Prostate gland (tissue), 2 donors: ENCODE measurements at places on chromosomes 2 and 18. TPM values are rescaled to one million over a fixed set of nuclear protein-coding genes. Genes with fewer than 3 reads are reported as not detected.

DNA sequence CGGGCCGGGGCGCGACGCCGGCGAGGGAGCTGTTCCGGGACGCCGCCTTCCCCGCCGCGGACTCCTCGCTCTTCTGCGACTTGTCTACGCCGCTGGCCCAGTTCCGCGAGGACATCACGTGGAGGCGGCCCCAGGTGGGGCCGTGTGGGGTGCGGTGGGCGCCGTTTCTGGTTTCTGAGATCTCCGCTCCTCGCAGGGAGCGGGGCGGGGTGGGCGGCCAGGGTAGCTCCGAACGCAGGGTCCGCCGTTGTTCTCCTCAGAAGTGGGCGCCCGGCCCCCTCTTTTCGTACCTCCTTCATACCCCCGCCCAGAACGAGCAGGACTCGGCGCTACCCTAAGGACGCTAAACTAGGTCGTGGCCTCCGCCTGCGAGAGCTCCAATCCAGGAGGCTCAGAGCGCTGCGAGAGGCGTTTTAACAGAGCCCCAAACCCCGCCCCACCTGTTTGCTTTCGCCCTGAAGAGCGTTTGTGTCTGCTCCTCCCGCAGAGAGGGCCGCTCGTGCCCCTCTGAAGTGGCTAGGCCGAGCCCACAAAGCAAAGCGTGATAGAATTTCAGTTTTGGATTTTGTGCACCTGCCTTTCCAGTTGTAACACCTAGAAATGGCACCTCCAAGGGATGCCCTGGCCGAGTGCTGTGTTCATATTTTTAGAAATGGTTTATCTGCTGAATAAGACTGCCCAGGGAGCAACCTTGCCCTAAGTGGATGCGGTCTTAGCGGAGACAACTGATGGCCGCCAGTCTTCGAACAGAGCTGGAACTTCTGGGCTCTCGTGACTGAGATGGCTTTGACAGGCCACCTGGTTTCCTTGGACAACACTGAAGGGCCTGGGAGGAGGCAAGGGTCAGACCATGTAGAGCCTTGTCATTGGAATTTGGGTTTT is 626 bp downstream of the CAPN10 start:
- H3K27ac ChIP-seq = peak overlapping the region; percentile 92
- no peaks in the 10 kb centered on the region for H3K36me3 ChIP-seq
- no peak for DNase-seq

DNA sequence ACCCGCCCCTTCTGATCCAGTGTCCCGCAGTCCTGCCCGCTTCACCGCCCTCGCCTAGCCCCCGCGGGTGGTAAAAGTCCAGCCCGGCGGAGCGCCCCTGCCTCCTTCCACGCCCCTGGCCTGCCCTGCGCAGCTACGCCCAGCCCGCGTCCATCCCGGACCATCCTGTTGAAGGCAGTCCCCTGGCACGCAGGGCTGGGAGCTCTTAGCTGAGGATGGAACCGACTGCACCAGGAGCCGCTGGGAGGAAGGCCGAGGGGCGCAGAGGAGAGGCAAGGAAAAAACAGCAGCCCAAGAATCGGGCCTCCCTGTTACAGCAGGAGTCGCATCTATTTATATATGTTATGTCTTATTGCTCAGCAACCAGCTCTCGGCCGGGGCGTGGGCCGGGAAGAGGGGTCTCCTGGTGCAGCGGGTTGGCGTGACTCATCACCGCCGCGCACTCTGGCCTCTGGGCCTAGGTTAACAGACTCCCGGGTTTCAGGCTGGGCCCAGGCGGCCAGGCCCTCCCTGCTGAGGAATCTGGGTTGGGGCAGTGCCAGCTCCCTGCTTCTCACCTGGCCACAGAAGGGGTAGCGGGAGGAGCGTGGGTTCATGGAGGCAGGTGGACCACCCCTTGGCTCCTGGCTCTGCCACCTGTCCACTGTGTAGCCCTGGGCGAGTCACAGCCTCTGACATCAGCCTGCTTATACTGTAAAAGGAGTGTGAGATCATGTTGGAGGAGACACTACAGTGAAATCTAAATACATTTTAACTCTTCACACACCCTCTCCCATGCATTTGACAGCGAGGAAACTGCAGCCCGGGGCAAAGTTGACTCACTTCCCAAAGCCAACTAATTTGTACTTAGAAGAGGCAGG is 13.4 kb upstream of the MAP3K2 start:
- H3K4me1 ChIP-seq = no peaks in the 10 kb centered on the region
- H3K27ac ChIP-seq = no peak overlapping the region
- no peak for DNase-seq
- no peaks in the 10 kb centered on the region for H3K36me3 ChIP-seq
- no peak overlapping the region for H3K4me3 ChIP-seq

Gene MC2R
- not detected for total RNA-seq

Gene HOXD10
- total RNA-seq = 32.5 TPM

DNA sequence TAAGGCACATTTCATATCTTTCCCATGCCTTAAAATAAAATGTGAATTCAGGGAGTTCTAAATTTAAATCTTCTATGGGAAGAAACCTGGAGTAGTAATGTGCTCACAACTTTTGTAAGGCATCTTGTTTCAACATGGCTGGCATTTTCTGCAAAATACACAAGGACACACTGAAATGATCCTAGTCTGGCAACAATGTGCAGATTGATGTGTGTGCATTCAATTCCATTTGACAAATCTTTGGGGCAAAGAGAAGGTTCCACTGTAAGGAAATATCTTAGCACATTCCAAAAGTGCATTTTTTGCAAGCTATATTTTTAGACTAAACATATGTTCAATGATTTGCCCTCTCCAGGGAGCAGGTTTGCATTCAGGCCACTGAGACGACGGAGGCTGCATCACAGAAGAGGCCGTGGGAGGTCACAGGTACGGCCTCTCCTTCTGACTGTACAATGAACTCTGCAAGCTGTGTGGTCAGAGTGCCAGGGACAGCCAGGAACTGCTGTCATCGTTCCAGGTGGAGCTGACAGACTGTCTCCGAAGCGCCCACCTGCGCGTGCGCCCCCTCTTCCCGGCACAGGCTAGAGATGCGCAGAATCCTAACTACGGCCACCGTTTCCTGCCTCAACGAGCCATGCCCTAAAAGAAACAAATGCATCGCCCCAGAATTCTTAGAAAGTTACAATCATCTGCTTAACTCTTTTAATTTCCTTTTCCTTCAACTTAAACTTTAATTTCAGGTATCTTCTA is 149.2 kb upstream of the POU3F3 start:
- no peaks in the 10 kb centered on the region for H3K27me3 ChIP-seq
- H3K36me3 ChIP-seq = no peaks in the 10 kb centered on the region

DNA sequence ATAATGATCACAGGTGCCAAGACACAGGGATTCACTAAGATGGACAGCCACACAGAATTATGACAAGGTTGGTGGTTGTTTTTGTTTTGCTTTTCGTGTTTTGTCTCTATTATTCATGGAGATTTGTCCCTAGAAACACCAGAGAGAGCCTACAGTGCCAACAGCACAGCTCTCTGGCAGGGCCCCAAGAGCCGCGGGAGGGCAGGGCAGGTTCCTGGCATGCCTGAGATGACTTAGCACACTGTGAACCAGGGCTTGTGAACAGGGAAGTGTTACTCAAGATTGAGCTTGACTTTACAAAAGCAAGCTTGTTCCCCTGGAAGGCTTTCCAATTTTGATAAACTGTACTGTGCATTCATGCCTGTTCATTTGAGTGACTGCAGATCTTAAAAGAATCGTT is 437.4 kb upstream of the SALL3 start:
- no peaks in the 10 kb centered on the region for H3K36me3 ChIP-seq
- peak; percentile 92 for DNase-seq
- no peak overlapping the region for H3K4me3 ChIP-seq

Gene NEU4
- total RNA-seq = 0.62 TPM

DNA sequence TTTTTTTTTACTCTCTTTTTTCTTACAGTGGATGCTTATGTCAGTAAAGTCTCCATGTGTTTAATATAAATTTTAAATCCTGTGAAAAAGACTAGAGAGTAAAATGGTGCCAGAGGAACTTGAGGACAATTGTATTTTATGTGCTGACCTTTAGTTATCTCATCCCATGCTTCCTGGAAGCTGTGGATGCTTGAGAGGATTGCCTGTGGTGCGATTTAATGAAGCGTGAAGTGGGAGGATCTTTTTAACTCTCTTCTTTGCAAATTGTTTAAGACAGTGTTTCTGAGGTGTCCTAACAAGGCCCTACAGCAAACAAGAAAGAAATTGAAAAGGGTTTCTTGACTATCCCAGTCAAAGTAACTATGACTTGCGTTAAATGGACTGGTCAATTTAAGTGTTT is 84.2 kb downstream of the DTNA start:
- no peaks in the 10 kb centered on the region for H3K36me3 ChIP-seq
- no peak overlapping the region for H3K27ac ChIP-seq
- H3K4me1 ChIP-seq = no peaks in the 10 kb centered on the region
- no peaks in the 10 kb centered on the region for H3K27me3 ChIP-seq

Gene ESPNL
- 3.9 TPM for total RNA-seq

Gene AFF3
- total RNA-seq = 113 TPM

DNA sequence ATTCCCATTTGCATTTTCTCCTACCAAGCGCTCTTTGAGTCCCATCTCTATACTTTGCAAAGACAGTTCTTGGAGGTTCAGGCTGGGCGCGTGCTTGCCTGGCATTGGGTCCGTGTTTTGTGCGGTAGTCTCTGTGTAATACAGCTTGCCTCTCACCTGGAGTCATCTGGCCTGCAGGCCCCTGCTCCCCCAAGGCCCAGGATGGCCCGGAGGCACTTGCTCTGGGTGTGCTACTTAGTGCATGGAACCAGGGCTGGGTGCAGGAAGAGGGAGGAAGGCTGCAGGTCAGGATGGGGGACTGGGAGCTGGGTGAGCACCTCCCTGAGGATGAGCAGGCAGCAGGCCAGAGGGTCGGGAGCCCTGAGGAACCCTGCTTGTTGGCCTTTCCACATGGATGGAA is 220.9 kb downstream of the LDLRAD4 start:
- no peaks in the 10 kb centered on the region for H3K27me3 ChIP-seq
- H3K36me3 ChIP-seq = no peaks in the 10 kb centered on the region
- no peak overlapping the region for H3K4me3 ChIP-seq

Gene CRACDL
- 20.8 TPM for total RNA-seq

Gene SERPINB12
- total RNA-seq = not detected

Gene GCG
- total RNA-seq = not detected

DNA sequence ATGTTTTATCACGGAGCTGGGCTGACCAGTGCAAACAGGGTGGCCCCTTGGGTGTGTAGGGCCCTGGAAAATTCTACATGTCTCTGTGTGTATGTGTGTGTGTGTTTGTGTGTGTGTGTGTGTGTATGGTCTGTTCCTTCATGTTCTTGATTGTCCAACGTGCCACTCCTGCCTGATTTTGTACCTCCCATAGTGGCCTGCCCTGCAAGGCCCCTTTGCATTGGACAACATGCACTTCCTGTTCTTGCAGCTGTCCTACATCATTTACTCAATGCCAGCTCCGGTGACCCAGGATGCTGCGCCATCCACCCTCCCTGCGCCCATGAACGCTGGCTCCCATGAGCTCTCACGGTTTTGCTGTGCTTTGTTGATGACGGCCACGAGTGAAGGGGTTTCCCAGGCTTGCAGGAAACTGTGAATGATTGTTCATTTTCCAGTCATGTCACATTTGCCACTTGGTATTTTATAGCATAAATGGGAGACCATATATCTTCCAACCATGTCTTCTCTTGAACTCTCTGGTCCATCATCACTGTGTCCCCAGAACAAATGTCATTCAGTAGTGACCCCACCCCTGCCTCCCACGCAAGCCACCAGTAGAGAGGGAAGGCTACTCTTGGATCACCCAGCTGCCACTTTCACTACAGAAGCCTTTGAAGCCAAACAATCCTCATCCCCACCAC is 69.7 kb upstream of the NCK2 start:
- no peak overlapping the region for H3K27ac ChIP-seq
- H3K27me3 ChIP-seq = no peaks in the 10 kb centered on the region
- DNase-seq = no peak
- no peaks in the 10 kb centered on the region for H3K4me1 ChIP-seq

Gene NPHP1
- 9.7 TPM for total RNA-seq

DNA sequence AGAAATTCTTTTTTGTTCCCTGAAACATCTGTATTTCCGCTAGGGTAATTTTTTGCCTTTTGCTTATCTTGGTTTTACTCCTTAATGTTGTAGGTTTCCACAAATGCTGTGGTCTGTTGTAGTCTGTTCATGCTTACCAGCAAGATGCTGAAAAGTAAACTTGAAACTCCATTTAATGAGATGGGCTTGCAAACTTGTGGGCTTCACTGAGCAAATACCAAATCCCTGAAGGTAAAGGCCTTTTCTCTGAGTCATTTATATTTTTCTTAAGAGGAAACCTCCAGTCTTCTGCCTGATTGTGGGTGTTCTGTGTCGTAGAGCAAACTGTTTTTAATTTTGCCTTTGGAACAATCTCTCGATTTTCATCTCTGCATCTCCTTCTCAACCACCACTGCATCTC is 9.3 kb downstream of the SP140 start:
- no peak overlapping the region for H3K4me3 ChIP-seq
- H3K27ac ChIP-seq = no peak overlapping the region

DNA sequence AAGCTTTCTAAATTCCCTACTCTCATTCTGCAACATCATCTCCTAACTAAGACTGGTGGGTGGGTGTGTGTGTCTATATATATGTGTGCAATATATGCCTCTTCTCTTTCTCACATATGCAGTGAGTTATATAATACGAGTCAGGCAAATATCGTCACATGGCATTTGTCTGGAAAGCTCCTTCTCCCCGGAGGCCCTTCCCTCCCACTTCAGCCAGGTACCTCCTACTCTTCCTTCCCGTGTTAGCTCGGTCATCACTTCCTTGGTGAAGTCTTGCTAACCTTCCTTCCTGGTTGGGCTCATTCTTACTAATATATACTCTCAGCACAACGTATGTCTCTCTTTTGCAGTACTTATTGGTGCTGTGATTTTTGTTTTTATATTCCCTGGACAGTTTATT is 66.4 kb upstream of the NCK2 start:
- H3K36me3 ChIP-seq = no peaks in the 10 kb centered on the region
- H3K4me1 ChIP-seq = no peaks in the 10 kb centered on the region
- no peak for DNase-seq
- no peak overlapping the region for H3K27ac ChIP-seq

GRCh38 chr2:48098539-48098938 is 192.2 kb upstream of the FBXO11 start:
- no peak overlapping the region for H3K4me3 ChIP-seq
- no peak overlapping the region for H3K27ac ChIP-seq
- no peaks in the 10 kb centered on the region for H3K27me3 ChIP-seq
- H3K4me1 ChIP-seq = no peaks in the 10 kb centered on the region
- H3K36me3 ChIP-seq = no peaks in the 10 kb centered on the region
- DNase-seq = no peak

GRCh38 chr18:46152808-46153617 is 48.8 kb downstream of the HAUS1 start:
- H3K27me3 ChIP-seq = no peaks in the 10 kb centered on the region
- H3K36me3 ChIP-seq = no peaks in the 10 kb centered on the region
- DNase-seq = no peak
- no peak overlapping the region for H3K4me3 ChIP-seq

DNA sequence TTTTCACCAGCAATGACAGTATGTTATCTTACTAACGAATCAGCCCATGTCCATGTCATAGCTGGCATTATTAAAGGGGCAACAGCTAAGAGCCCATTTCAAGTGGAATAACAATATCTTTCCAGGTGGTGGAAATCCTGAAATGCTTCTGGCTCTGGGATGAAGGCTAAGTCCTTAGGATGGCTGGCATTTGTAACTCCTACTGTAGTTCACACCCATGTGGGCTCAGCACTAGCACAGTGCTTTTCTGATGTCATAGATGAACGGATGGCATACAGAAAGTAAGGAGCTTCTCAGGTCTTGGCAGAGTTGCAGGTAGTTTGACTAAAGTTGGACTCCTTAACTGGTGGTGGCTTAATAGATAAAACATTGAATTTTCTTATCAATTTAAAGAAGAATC is 10.0 kb downstream of the TMEM200C start:
- H3K27me3 ChIP-seq = no peaks in the 10 kb centered on the region
- DNase-seq = no peak
- no peaks in the 10 kb centered on the region for H3K36me3 ChIP-seq
- H3K4me1 ChIP-seq = no peaks in the 10 kb centered on the region
- no peak overlapping the region for H3K27ac ChIP-seq
